Activated T-cell treated with anti-CD3 and anti-CD28 coated beads, Interleukin-2, amount 50 U/mL, for 72 hours (primary cell): ENCODE measurements at places on chromosomes 2 and 18.
A peak's percentile ranks its signal among the peaks of the same experiment; 100 is the strongest.

- DNase-seq, result no peak
Observed at GRCh38 chr2:189022053-189022481, 47.9 kb downstream of the COL3A1 start.

DNA sequence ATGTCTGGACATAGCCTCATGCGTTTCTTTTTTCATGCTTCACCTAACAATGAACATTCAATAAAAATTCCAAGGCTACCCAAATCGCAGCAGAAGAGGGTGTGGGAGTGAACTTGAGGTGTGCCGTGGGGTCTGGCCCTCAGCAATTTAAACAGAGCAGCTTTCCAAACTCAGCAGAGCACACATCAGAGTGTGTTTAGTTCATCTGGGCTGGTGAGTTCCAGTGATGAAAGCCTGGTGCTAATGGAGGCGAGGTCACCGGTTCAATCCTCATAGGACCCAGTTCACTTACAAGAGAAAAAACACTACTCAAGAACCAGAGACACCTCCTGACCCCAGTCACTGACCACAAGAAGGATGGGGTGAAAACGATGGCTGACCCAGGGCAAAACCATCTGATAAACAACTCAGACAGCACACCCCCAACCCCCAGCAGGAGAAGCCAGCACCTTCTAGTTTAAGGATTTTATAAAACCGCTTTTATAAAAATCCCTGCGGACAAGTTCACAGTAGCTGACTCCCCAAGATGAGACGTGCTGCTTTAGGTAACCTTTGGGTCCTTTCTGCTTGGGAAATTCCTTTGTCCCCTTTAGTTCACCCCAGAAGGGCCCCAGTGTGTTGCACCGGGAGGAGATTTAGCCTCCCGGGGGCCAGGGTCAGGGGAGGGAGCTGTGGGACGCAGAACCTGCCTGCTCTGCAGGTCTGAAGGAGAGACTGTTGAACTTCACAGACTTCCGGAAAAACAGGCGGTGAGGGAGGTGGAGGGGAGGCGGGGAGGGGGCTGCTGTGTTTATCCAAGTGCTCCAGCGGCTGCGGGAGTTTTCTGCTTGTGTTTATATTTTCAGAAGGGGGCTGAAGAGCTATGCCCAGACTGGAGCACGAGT lies 152.7 kb upstream of the SOX11 start:
- no peak for DNase-seq

- no peak for DNase-seq
Observed at GRCh38 chr2:237723602-237724001, 75.0 kb upstream of the RBM44 start.

- DNase-seq, result no peak
Observed at GRCh38 chr2:83155826-83156225, 1303.3 kb downstream of the SUCLG1 start.

DNA sequence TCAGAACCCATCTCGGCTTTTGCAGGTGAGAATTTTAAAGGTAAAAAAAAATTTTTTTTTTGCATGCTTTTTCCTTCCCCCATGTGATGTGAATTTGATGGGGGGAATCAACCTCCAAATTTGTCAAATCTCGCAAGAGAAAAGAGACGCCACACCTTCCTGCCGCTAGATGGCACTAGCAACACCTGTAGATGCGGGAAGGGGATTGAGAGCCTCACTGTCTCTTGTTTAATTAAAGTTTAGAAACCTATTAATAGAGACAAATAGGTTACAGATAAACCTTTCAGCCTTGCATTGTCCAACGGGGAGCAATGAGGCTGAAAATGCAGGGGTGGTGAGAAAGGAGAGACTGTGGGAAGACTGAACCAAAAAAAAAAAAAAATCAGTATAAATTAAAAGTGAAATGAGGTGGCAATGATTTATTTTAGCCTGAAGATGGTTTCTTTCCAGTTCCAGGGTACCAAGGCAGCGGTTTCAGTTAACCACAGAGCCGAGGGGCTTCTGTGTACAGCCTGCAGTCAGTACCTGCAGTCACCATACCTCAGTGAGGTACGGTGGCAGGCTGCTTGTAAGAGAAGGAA lies 84.6 kb downstream of the NRP2 start:
- peak; percentile 51 for DNase-seq

GRCh38 chr2:120600786-120601185 lies 134.9 kb upstream of the GLI2 start:
- DNase-seq, result no peak

GRCh38 chr2:10329880-10330699 lies 27.4 kb downstream of the HPCAL1 start:
- DNase-seq, result peak; percentile 20

- DNase-seq, result no peak
Observed at GRCh38 chr2:124325667-124326440, 300.8 kb downstream of the CNTNAP5 start.

DNA sequence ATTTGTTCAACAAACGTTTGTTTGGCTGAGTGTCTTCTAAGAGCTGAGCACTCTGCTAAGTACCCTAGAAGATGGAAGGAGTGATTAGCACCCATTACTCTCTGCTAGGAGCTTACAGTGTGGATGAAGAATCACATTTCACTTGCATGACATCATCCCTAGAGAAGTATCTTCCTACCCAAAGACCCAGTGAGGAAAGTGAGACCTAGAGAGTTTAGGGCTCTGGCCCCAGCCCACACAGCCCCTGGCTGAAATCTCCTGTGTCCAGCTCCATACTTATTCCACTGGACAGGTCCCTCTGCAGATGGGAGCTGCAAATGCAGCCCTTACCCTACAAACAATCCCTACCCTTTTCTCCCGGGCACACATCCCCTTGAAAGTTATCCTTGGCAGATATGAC lies 26.8 kb upstream of the EPAS1 start:
- DNase-seq, result no peak

DNA sequence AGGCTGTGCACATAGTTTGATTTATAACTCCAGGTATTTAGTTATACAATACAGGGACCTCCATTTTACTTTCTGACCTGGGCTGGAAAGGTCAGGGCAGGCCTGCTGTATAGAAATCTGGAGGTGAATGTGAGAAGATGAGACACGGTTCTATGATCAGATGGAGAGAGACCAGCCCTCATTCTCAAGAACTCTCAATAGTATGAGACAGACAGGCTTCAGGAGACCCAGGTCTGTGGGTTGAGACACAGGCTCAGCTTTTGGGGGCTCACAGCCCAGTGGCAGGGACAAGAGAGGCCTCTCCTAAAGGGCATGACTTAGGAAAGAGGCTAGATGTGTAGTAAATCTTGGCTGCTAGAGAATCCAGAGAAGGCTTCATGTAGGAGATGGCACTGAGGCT lies 719 bp upstream of the ATP6V1B1 start:
- DNase-seq, result no peak

- DNase-seq, result no peak
Observed at GRCh38 chr2:13433954-13434353, 717.2 kb downstream of the TRIB2 start.

- DNase-seq, result peak; percentile 49
Observed at GRCh38 chr18:54147439-54147838, 77.0 kb downstream of the MBD2 start.

DNA sequence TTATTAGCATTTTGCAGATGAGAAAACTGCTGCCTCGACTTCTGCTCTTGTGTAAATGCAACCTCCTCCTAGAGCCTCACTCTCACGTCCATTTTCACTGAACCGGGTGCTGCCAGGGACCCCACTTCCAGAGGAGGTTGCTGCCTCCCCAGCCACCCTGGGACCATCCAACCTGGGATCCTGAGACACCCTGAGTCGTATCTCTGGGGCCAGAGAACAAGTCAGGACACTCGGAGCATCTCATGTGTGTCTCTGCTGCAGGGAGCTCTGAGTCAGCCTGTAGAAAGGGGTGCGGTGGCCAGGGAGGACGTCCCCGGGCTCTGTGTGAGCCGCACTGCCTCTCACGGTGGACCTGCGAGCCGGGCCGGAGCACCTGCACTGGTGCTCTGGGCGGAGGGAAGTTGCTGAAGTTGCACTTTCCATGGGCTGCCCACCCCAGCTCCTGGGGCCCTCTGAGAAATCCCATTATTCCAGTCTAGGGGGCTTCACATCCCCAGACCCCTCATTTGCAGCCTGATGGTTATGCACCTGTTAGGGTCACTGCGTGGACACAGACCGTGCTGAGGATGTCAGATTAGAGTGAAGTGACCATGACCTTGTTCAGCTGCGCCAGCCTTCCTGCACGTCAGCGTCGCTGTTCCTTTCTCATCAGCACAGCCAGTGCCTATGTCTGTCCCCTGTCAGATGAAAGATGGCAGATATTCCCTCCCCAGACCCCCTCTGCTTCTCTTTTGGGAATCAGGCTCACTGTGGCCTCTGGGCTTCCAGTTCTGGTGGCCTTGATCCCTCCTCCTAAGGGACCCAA lies 230.4 kb downstream of the KLHL29 start:
- DNase-seq, result no peak

DNA sequence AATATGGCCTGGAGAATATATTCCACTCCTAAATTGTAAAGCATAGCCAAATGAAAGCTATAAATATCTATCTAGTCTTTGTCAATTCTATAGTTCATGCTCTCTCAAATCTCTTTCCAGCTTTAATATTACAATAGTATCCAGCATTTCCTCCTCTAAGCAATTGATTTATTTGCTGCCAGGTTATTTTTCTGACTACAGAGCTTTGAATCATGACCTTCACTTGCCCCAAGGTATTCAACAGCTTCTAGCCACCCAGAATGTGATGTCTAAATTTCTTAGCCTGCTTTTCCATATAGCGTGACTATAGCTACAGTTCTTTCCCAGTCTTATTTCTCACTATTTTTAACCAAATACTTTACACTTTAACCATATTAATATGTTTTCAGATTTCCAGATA lies 1287.6 kb downstream of the LRP1B start:
- no peak for DNase-seq

DNA sequence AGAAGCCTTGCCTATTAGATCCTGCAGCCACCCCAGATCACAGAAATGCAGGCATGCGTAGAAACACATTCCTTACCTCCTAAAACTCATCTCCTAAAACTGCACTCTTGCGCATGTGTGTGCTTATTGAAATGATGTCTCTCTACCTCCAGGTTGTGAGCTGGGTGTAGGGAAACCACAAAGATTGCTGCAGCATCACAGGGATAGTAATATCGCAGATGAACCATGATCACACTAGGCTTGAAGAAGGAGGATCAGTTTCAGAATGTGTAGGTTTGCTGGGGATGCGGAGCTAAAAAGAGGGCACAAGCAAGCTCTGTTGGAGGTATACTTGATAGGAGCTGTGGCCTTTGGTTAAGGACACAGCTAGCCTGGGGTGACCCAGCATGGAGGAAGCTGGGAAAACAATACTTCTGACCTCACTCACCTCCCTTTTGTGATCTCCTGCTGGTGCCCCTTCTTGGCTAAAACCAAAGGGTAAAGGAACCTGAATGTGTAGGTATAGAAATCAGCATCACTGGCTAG lies 118.8 kb downstream of the SETBP1 start:
- DNase-seq, result peak; percentile 18

DNA sequence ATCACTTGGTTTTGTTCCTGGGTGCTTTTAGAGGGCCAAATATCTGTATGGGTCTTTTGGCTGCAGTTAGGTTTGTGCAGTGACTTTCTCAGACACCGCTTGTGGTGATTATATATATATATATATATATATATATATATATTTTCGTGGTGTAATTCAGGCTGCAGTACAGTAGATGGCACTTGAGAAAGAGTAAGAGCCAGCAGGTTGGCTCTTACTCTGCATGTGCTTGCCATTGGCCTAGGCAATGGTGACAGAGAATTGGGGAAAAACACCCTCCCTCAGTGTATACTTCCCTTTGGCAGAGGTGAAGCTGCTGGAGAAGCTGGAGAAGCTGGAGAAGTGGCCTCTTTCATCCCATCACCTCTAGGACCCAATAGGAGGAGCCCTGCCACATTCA lies 22.2 kb upstream of the MYL1 start:
- DNase-seq, result no peak

GRCh38 chr2:113777371-113777770 lies 20.9 kb upstream of the SLC35F5 start:
- no peak for DNase-seq

- no peak for DNase-seq
Observed at GRCh38 chr2:234686088-234686890, 189.4 kb upstream of the ARL4C start.

DNA sequence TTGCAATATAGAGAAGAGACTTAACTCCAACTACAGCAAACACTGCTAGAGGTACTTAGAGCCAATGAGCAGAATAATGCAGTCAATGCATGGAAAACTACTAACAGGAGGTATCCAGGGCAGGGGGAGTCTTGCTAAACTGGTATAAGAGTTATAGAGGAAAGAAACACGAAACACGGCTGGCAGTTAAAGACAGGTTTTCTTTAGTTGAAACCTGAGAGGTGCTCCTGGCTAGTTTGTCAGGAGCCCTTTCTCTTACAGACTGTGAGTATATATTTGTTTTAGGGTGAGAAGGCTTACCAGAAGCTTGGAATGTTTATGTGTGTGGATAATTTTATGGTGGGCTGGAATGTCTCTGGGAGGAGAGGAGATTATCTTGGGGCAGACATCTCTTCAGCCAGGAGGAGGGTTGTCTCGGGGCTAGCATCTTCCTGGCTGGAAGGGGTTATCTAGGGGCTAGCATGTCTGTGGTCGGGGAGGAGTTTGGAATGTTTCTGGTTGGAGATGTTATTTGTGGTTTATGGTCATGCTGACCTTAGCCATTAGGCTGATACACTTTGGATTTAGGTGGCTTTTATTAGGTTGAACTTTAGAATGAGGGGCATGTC lies 1048.8 kb downstream of the DPP10 start:
- no peak for DNase-seq

DNA sequence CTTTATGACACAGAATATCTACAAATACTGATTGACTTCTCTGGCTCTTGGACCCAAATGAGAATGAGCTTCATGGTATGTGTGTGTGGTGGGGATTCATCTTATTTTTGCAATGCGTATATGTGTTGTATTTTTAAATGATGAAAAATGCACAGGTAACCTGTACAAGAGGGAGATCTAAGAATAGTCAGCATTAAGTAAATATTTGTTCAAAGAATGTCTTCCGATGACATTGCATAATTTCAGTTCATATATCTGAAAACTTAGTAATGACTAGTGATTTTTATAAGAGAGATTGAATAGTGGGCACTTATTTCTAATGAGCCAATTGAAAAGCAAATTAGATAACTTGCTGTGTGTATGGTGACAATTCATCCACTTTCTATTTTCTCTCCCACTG lies 66.4 kb downstream of the EML6 start:
- no peak for DNase-seq

- DNase-seq, result no peak
Observed at GRCh38 chr18:7902399-7902839, 335.3 kb downstream of the PTPRM start.

GRCh38 chr2:43332653-43333052 lies 106.2 kb upstream of the ZFP36L2 start:
- DNase-seq, result no peak
